ENCODE measurements at places on chromosomes 1 and 21.

DNA sequence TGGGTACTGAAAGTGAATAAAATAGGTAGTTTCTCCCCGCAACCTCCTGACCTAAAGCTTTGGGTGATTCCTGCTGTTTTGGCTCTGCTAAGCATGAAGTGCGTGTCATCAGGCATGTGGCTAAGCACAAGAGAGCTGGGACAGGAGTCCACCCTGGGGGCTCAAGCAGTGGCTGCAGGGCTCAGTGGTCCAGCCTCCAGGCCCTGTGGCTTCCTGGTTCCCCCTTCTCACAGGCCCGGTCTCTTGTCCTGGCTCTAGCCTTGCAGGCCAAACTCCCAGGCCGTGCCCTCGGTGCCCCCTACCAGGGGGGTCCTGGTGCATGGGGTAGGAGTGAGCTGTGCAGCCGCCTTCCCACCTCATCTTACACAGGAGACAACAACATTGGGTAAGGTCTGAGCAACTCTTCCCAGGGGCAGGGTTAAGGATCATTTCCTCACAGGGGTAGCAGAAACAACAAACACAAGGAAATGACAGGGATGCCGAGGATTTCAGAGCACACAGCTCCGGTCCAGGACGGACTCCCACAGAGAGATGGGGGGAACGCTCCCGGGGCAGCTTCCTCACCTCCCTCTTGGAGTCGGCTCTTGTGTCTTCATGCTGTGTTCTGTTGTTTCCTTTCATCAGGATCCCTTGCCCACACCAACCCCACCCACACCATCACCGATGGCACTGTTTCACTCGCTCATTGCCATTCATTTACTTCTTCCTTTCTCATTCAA lies 19.8 kb upstream of the SLC2A1 start:
- no peak for DNase-seq

DNA sequence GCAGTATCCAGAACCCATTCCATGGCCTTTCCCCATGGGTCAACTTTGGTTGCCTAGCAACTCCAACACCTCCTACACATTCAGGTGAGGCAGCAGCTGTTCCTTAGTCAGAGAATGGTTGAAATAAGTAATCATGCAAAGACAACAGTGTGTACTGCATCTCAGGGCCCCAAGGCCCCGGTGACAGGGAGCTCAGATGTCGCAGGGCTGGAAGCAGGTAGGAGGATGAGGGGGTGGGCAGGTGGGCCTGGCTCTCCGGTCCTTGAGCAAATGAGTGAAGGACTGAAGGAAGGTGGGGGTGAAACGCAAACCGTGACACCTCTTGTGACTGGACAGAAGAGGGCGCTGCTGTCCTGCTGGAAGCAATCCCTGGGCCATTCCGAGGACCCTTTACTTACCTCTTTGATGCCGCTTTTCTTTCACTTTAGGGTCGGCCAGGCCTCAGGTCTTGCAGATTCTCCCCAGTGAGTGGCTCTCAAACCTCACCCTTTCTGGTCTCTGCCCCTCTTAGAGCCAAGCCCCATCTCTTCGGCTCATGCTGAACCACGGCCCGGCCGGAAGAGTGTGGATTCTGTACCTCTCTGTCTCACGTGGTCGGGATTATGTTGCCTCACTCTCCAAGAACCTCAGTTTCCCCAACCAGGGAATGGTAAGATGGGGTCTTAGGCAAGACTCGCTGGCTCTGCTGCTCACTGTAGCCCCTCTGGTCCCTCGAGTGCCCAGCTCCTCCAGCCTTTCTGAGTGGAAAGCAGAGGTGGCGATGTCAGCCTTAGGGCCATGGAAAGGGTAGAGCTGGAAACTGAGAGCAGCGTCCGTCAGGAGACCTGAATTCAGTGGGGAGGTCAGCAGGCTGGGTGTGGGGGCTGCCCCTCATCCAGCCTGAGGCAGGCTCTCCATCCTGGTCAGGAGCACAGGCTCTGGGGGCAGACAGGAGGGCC lies 5.6 kb upstream of the KCNA10 start:
- DNase-seq, result no peak

DNA sequence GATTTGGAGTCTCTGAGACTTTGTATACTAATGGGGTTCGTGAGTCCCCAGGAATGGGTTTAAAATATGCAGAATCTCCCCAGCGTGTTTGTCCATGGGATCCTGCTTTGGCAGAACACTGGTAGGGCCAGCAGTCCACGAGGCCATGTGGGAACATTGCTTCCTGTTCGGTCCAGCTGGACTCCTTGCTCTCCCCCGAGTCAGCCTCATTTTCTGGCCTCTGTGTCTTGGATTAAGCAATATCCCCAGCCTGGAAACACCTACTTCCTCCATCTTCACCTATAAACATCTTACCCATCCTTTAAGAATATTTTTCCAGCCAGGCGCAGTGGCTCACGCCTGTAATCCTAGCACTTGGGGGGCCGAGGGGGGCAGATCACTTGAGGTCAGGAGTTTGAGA lies 142.4 kb downstream of the NAV1 start:
- DNase-seq, result no peak

GRCh38 chr1:24085007-24085406 lies 26.9 kb downstream of the MYOM3 start:
- DNase-seq, result no peak

GRCh38 chr1:186456729-186457255 lies 4.1 kb downstream of the PDC start:
- DNase-seq, result no peak

- DNase-seq, result no peak
These were observed 100.2 kb downstream of the SIPA1L2 start for GRCh38 chr1:232529747-232530146.

GRCh38 chr1:41936107-41936506 lies 17.4 kb upstream of the HIVEP3 start:
- no peak for DNase-seq

GRCh38 chr21:14115646-14116045 lies 95.1 kb downstream of the LIPI start:
- no peak for DNase-seq

GRCh38 chr1:18283601-18284385 lies 176.2 kb downstream of the IGSF21 start:
- no peak for DNase-seq

DNA sequence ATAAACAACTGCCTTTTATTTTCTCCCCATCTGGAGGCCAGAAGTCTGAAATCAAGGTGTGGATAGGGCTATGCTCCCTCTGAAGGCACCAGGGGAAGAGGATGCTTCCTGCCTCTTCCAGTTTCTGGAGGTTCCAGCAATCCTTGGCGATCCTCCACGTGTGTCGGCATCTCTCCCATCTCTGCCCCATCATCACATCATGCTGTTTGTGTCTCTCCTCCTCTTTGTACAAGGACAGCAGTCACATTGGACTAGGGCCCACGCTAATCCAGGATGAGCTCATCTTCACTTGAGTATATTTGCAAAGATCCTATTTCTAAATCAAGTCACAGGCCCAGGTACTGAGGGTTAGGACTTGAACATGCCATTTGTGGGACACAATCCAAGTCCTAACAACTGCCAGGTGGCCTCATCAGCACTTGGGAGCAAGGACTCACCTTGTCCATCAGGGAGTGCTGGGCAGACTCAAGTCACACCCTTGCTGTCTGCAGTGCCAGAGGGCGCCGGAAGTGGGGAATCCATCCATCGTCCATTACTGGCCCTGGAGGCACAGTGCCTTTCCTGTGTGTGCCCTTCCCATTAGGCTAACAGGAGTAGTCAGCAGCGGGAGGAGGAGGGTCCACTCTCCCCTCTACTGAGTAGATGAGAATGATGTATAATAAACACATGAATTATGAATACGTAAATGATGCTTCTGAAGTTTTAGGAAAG lies 185.4 kb upstream of the AJAP1 start:
- no peak for DNase-seq

- no peak for DNase-seq
These were observed 372.6 kb downstream of the RPS6KC1 start for GRCh38 chr1:213423605-213424004.

- DNase-seq, result no peak
These were observed 324.6 kb upstream of the CHRM3 start for GRCh38 chr1:239061770-239062169.

DNA sequence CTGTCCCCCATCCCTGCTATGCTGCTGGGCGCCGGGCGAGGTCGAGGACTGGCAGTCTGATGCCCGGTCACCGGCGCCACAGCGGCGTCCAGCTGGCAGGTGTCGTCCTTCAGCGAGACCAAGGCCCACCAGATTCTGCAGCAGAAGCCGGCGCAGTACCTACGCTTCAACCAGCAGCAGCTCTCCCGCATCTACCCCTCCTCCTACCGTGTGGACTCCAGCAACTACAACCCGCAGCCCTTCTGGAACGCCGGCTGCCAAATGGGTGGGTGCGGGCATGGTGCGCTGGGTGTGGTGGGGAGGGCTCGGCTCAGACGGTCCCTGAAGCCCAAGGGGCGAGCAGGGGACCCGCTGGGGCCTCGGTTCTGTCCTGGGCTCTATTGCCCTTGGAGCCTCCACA lies 20.7 kb downstream of the PLCH2 start:
- DNase-seq, result no peak

DNA sequence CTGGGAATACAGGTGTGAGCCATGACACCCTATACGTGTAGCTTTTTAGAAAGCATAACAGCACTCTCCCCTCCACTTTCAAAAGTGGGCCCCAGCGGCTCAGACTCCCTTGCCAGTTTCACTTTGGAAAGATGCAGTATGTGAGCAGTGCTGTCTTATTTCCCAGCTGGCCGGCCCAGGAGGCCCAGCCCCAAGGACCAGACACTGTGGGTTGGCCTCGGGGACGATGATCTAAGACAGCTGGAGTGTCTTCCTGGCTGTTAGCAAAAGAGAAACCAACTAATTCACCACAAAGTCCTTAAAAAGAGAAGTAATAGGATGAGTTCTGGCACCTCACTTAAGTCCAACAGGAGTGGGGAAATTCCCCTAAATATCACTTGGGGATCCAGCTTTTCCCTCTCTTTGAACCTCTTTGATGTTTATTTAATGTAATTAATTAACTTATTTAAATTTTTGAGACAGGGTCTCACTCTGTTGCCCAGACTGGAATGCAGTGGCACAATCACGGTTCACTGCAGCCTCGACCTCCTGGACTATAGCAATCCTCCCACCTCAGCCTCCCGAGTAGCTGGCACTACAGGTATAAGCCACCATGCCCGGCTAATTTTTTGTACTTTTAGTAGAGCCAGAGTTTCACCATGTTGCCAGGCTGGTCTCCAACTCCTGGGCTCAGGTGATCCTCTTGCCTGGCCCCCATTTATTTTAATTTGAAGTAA lies 17.6 kb upstream of the CLIC4 start:
- DNase-seq, result no peak

DNA sequence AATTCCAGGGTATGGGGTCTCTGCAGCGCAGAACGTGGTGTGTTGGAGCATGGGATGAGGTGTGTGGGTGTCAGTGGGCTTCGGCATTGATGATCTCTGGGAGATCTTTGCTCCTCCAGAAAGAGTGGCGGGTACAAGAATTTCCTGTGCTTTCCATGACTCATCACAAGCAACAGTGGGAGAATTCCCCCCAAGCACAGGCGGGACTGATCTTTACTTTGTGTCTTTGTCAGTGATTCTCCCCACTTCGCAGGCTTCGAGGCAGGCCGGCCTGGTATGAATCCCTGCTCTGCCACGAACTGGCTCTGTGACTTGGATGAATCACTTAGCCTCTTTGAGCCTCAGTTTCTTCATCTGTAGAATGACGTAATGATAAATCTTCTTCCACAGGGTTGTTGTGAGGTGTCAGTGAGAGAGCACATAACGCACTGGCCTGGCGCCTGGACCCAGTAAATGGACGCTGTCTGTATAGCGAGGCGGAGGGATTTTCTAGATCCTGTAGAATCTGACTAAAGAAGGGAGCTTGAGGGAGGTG lies 2.0 kb downstream of the OPRD1 start:
- DNase-seq, result no peak

DNA sequence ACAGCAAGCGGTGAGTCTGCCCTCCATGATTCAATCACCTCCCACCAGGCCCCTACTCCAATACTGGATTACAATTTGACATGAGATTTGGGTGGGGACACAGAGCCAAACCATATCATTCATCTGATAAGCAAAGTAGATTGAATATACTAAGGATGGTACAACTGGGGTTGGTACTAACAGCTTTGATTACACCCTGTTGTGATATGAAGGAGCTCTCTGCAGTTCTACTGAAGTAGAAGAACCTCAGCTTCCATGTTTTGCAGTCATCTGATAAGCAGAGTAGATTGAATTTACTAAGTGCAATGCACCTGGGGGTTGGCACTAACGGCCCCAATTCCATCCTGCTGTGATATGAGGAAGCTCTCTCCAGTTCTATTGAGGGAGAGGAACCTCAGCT lies 31.1 kb downstream of the RWDD3 start:
- no peak for DNase-seq

GRCh38 chr1:191804311-191804710 lies 354.0 kb upstream of the RGS18 start:
- no peak for DNase-seq

All from HFF-Myc (cell line).